ENCODE measurements at places on chromosomes 2 and 18. TPM values are rescaled to one million over a fixed set of nuclear protein-coding genes. Genes with fewer than 3 reads are reported as not detected.

GPR39 gene
- total RNA-seq: 0.21 TPM

SFTPB gene
- total RNA-seq: not detected

MROH2A gene
- total RNA-seq: not detected

UGT1A10 gene
- not detected for total RNA-seq

AMER3 gene
- total RNA-seq: not detected

All from tibial nerve (tissue), 4 donors.